NCI-H2171 (cell line): ENCODE measurements at places on chromosomes 13 and 19.

DNA sequence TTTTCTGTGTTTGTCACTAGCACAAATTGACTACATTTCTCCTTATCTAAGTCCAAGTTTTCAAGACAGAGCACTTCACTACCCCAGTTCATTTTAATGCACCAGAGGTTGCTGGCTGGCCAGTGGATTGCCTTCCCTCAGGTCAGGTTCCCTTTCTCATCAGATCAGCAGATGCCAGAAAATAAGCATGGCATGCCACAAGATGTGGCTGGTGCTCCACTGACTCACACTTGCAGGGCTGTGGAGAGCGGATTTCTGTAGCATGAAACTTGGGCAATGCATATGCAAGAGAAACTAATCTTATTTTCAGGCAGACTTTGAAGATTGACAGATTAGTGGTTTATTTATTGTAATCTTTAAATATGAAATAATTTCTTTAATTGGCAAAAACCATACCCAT, 79.5 kb downstream of the RUBCNL start:
- DNase-seq = no peak

GRCh38 chr19:37505958-37506386, 767 bp upstream of the ZNF793 start:
- DNase-seq = peak; percentile 50

DNA sequence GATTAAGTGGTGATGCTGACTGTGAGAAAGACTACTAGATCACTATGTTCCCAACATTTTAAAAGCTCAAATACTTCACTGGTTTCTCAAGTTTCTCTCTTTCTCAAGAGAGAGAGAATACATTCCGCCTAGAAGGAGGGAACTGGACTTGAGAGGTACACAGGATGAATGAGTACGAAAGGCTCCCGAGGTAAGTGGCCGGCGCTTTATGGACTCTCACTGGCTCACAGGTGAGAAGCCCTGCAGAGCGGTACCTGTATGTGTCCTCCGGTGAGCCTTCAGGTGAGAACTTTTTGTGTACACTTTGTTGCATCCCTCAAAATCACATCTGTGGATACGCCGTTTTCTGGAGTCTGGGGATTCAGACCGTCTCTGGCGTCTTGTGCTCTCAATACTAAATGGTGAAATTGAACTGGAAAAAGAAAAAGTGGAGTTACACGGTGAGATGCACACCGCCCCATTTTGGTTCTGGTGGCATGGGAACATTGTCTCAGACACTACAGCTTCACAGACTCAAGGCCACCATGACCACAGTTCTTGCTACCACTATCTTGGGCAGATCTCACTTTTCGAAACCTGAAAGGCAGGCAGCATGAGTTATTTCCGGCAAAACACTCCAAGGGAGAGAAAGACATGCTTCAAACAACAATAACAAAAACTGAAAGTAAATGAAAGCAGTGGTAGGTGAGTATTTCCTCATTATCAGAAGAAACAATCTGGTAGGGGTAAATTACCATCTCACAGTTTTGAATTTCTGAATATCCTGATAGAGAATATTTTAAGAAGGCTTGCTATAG, 418.9 kb downstream of the KLF12 start:
- DNase-seq = no peak

GRCh38 chr13:47279920-47280319, 383.1 kb upstream of the HTR2A start:
- no peak for DNase-seq

DNA sequence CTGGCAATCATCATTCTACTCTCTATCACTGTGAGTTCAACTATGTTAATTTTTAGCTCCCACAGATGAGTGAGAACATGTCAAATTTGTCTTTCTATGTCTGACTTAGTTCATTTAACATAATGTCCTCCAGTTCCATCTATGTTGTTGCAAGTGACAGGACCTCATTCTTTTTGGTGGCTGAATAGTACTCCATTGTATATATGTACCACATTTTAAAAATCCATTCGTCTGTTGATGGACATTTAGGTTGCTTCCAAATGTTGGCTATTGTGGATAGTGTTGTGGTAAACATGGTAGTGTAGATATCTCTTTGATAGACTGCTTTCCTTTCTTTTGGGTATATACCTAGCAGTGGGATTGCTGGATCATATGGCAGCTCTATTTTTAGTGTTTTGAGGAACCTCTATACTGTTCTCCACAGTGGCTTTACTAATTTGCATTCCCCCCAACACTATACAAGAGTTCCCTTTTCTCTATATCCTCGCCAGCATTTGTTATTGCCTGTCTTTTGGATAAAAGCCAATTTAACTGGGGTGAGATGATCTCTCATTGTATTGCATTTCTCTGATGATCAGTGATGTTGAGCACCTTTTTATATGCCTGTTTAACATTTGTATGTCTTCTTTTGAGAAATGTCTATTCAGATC, 124.1 kb downstream of the PCCA start:
- no peak for DNase-seq

- no peak for DNase-seq
These were observed 7.1 kb upstream of the KL start for GRCh38 chr13:33008946-33009722.

GRCh38 chr13:78675112-78675511, 16.2 kb upstream of the OBI1 start:
- DNase-seq = no peak

DNA sequence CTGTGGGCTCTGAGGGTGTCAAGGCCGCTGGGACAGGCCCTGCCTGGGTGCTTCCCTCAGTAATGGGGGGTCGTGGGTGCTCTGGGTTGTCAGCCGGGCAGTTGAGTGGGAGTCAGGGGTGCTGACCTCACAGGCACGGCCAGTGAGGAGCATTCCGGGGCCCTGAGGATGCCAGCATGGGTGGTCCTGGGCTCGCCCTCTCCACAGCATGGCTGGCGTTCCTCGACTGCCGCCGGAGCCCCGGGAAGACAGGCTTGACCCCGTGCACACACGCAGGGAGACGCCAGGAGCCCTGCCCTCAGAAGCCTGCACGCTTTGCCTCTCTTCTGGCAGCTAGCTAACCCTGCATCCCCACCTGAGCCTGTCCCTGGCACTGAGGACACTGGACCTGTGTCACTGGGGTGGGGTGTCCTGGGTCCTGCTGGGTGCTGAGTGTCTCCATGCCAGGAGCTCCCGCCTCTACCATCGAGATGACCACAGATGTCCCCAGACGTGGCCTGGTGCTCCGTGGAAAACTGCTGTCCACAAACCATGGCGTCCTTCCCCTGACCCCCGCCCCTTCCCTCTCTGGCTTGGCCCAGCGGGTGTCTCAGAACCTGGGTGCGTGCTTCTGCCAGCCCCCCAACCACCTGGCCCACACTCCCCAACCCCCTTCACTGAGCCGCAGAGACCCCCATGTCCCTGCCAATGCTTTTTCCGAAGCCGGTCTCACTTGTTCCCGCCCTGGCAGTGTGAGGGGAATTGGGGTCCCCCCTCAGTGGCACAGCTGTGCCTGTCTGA, 4.4 kb upstream of the NDUFS7 start:
- no peak for DNase-seq

DNA sequence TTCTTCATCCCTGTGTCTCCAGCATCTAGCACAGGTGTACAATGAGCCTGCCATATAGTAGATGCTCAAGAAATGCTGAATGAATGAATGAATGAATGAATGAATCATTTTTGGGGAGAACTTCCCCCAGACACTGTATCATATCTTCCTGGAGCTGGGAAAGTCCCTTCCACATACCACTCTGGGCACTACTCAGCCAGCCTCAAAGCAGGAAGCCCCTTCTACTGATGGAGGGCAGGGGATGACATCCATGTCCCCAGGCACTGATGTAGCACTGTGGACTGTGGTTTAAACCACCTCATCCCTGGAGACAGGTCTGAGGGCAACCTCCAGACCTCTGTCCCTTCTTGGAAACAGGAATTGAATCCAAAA, 4.8 kb downstream of the GNA15 start:
- DNase-seq = no peak

DNA sequence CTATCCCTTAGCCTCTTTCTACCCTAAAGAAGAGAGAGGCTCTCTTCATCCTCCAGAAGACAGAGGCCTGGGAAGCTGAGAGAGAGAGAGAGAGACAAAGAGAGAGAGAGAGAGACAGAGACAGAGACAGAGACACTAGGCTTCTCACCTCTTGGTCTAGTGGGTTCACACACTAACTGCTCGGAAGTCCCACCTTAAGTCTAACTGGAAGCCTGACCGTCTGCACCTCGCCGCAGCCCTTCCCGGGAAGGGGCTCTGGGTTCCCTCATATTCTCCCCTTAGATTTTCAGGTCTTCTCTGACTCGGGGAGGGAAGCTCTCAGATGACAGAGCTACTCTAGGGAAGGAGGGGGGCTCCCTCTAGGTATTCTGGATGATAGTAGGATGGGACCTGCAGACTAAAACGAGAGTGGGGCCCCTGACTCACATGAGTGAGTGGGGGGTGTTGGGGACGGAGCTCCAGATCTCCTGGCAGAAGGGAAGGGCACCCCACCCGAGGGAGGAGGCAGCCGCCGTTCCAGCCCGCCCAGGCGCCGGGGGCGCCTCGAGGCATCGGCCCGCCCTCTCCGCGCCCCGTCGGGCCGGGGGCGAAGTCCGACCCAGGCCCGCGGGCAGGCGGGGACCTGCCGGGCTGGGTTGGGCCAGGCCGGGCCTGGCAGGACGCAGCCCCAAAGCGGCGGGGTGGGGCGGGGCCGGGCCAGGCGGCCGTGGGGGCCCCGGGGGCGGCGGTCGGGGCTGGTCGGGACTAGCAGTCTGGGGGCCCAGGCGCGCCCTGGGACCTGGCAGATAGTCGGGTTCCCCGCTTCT, 2.0 kb upstream of the JUNB start:
- DNase-seq = no peak

DNA sequence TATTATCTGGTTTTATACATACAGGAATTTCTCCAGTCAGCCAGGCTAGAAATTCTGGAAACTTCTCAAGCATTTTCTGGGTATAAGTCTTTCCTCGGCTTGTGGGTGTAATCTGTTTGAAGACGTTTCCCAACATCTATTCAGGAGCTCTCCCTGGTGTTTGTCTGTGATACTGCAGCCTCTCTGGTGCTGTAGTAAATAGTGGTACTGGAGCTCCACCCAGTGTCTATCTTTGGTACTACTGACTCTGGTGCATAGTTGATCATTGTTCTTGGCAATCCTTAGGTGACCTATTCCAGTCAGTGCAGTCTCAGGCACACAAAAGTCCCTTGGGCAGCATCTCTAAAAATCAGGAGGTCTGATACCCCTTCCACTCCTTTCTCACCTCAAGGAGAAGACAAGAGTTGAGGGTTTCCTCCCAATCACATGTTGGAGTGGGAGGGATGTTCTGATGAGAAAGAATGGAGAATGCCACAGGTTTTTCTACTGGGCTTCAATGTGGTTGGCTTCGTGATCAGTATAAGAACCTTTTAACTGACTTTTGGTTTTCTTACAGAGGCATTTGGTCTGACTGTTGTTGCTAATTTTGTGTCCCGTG, 115.5 kb downstream of the CYSLTR2 start:
- DNase-seq = peak; percentile 30

- no peak for DNase-seq
These were observed 7.5 kb downstream of the ARL11 start for GRCh38 chr13:49635599-49636433.

GRCh38 chr13:114035583-114036531, 62.0 kb upstream of the C13orf46 start:
- no peak for DNase-seq

GRCh38 chr13:112975401-112975939, 6.5 kb downstream of the MCF2L start:
- DNase-seq = no peak

- DNase-seq = no peak
These were observed at the start of gene SERTM1 for GRCh38 chr13:36673838-36674326. TSS of gene SERTM1 (plus strand) at chr13:36674020. CDS start at chr13:36695079, 21,059 bp downstream.

GRCh38 chr13:59673286-59673685, 490.4 kb downstream of the DIAPH3 start:
- no peak for DNase-seq

DNA sequence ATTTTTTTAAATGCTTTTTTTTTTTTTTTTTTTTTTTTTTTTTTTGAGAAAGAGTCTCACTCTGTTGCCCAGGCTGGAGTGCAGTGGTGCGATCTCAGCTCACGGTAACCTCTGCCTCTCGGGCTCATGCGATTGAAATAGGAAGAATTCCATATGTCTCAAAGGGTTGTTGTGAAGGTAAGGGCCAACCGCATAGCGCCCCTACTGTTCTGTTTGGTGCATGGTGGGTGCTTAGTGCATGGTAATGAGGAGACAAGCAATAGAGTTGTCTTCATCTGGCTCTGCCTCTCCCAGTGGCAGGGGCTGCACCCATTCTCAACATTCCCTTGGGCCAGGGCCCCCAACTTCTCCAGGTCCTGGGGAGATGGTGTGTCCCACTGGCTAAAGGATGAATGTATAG, 68.7 kb downstream of the RASL11A start:
- DNase-seq = no peak

- DNase-seq = peak; percentile 2
These were observed 2.9 kb downstream of the CILP2 start for GRCh38 chr19:19540715-19541515.

DNA sequence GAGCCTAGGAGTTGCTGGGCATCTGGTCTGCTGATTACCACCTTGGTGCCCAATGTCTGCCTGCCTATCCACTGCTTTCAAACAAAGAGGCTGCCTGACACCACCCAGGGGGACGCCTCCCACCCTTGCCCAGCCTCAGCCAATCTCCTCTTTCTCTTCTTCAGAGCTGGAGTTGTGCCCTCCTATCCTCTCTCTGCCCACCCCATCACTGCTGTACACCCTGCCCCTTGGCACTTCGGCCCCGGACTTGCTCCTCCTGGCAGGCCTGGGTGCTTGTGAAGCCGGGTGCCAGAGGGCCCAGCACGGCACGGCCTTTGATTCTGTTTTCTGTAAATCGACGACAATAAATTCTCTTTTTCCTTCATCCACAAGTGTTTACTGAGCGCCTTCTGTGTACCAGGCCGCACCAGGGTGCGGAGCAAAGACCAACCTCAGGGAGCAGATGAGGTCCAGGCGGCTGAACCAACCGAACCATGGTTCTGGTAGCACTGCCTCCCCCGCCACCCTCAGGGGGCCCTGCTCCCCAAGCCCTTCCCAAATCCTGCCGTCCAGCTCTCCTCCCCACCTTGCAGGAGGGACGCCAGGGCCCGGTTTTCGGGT, 5.0 kb downstream of the RNF225 start:
- no peak for DNase-seq

DNA sequence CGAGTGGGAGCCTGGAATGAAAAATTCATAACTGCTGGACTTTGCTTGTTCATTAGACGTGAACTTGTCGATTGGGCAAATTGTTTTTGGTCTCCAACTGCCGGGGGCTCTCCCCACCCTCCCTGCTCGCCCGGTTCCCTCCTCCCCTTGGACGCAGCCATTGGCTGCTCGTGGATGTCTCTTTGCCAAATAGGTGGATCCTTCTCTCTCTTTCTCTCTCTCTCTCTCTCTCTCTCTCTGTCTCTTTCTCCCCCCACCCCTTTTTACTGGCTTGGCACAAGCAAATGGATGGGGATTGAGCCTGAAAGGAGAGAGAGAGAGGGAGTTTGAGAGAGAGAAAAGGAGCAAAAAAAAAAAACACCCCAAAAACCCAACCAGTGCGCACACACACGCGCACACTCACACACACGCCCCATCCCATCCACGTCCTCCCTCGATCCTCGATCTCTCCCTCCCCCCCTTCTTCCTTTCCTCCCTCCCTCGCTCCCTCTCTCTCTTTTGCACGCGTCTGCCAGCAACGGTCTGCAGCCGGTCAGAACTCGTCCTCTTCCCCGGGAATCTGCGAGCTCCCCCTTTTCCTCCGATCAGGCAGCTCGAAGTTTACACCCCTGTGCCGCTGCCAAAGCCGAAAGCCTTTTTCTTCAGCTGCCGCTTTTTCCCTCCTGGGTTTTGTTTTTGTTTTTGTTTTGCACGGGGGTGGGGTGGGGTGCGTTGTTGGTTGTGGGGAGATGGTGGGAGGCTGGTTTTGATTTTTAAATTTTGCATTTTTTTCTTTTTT, 27.8 kb downstream of the NFIX start:
- peak; percentile 79 for DNase-seq
